SK-N-DZ (cell line): ENCODE measurements at places on chromosomes 5 and 9.

- no peak for DNase-seq
Observed at GRCh38 chr9:113481176-113481787, 17.8 kb downstream of the RGS3 start.

DNA sequence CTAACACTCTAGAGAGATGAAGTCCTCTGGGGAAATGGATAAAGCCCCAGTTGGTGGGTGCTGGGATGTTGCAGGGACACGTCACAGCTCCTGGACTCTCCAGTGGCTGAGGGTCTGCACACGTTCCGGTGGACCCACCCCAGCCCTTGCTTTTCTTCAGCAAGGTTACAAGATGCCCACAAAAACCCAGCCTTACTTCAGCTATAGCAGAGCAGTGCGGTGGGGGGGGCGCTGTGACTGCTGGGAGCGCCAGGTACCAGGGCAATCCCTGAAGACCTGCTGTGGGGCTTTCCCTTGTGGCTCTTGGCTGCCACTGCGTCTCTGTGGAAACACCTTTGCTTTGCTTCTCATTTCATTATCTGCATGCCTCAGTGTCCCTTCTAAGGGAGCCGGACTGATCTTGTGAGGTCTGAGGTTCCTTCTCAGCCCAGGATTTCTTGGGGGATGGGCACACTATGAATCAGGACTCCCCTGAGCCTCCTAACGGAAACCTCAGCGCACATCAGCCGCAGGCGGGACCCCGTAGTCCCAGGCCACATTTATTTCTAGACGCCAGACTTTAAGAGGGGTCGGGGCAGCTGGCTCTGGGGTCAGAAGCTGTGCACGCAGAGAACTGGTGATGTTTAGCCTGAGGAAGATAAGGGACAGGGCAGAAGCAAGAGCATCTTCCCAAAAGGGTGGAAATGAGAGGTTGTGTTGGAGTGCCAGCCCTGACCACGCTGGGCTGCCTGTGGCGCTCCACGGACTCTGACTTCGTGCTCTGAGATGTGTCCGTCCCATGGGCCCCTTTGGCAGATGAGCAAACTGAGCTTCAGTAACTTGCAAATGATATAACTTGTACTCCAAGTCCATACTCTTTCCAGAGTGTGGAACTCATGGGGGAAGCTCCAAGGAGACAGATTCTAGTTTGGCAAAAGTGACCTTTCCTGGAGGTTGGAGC lies 106.8 kb downstream of the WNK2 start:
- no peak for DNase-seq

GRCh38 chr9:71249729-71250317 lies 128.4 kb upstream of the TRPM3 start:
- DNase-seq, result peak; percentile 86

DNA sequence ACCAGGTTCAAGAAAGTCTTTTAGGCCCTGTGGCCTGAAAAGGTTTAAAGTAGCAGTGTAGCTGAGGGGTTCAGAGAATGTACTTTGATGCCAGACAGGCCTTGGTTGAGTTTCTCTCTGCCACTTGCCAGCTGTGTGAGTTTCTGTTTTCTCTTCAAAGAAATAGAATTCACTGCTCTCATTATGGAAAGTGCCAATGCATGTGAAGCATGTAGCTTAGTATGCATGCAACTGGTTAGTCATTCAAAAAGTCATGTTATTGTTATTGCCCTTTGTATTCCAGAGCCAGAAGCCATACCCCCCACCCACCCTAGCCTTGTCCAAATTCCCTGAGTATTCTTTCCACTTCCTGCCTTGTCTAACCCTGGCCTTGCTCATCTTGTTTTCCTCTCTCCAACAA lies 101.7 kb downstream of the ADRB2 start:
- DNase-seq, result no peak

- no peak for DNase-seq
Observed at GRCh38 chr5:179207920-179208705, 137.1 kb downstream of the ADAMTS2 start.

DNA sequence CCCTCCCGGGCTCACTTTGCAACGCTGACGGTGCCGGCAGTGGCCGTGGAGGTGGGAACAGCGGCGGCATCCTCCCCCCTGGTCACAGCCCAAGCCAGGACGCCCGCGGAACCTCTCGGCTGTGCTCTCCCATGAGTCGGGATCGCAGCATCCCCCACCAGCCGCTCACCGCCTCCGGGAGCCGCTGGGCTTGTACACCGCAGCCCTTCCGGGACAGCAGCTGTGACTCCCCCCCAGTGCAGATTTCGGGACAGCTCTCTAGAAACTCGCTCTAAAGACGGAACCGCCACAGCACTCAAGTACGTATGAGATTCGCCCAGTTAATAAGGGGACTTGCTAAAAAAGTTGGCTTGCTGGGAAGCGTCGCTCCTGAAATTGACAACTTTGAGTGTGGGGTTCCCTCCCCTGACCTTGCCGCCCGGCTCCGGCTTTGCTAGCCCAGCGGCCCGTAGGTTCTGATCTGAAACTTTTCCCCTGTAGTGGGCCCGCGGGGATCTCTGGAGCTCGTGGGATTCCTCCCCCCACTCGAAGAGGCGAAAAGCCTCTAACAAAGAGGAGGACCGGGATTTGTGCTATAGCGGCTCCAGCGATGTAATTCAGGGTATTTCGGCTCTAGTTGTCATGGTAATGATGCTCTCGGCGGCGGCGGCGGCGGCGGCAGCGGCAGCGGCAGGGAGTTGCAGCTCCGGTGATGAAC lies 572 bp downstream of the NR4A3 start:
- peak; percentile 34 for DNase-seq

DNA sequence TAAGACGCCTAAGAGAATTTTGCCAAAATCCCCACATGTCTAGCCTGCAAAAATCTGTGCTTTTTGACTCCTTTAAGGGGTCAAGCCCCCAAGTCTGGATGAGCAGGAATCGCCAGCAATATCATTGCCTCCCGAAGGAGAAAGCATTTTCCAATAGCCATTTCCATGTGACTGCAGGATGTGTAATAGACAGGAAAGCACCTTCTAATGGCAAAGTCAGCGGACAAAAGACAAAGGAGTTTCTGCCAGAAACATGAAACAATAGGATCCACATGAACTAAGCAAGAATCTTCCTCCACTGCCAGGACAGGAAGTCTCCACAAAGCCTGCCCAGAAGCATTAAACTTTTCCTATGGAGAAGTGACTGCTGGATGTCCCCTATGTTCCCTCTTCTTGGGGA lies 177.1 kb upstream of the PCSK5 start:
- DNase-seq, result no peak

GRCh38 chr9:78940121-78940855 lies 631.5 kb upstream of the TLE4 start:
- DNase-seq, result no peak

GRCh38 chr5:54651482-54652076 lies 134.0 kb downstream of the SNX18 start:
- no peak for DNase-seq

DNA sequence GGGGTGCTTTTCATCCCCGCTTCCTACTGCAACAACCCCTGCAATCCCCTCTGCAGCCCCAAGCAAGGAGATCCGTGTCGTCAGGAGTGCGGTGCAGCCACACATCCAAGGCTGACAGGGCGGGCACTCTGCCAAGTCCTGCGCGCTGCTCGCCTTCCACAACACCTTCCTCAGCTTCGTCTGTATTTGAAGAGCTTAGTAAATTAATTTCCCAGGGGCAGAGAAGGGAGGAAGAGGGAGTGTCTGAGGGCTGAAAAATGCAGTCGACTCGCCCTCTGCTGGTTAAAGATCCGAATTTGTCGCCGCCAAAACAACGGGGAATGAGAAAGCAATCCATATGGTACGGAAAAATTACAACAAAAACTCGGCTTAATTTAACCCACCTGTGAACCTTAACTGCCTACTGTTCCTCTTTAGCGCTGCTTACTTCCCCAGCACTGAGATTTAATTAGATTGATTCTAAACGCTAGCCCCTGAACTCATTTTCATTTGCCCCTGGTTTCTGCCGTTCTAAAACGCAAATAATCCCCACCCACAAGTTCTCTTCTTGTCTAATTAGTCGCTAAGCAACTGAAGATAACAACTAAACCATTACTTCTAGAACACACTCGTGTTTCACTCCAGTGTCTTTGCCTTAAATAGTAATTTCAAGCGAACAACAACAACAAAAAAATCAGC lies 10.9 kb upstream of the PCDHB1 start:
- peak; percentile 93 for DNase-seq

DNA sequence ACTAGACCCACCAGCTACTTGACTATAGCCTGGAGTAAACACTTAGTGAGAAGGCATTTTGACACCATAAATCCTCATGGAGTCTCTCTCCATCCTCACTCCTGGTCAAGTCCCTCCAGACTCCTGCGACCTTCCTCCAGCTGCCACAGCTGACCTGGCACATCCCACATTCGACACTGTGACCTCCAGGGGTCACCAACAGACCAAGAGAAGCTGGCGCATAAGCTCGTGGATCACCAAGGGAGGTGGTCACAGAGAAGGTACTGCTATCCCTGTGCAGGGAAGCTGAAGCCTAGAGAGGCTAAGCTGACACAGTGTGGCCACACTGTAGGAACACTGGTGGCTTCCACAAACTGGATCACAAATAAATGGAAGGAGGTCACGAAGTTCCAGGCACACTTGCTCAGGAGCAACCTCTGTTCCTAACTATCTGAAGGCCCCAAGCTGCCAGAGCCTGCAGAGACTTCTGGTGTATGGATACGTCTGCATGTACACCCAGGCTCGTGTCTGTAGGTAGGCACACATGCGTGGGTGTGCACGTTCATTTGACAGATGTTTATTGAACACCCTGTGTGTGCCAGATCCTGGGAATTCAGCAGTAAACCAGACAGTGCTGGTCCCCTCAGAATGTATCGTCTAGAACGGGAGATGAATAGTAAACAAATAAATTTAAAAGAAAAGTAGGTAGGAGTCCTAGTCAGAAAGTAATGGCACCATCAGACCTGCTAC lies 104.4 kb downstream of the C5orf15 start:
- no peak for DNase-seq

GRCh38 chr5:109911731-109912130 lies 222.0 kb downstream of the MAN2A1 start:
- peak; percentile 79 for DNase-seq

- DNase-seq, result peak; percentile 9
Observed at GRCh38 chr9:12464910-12465512, 228.2 kb upstream of the TYRP1 start.

GRCh38 chr9:34253460-34253837 lies 74.6 kb downstream of the UBAP1 start:
- no peak for DNase-seq

DNA sequence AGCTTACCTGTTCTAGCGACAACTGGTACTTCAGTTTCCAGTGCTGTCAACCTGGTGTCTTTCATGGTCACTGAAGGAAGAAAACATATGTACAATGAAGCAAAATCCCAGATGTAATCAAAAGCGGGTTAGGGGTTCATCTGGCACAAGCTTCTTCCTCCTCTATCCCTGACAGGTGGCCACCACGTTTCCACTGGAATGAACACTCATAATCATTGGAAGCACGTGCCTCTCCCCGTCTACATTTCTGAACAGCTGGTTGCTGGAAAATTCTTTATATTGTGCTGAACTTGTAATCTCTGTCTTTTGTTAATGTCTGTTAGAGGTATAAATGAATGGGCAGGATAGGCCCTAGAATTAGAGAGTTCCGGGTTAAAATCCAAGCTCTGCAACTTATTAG lies 9.4 kb downstream of the TSC1 start:
- DNase-seq, result no peak

DNA sequence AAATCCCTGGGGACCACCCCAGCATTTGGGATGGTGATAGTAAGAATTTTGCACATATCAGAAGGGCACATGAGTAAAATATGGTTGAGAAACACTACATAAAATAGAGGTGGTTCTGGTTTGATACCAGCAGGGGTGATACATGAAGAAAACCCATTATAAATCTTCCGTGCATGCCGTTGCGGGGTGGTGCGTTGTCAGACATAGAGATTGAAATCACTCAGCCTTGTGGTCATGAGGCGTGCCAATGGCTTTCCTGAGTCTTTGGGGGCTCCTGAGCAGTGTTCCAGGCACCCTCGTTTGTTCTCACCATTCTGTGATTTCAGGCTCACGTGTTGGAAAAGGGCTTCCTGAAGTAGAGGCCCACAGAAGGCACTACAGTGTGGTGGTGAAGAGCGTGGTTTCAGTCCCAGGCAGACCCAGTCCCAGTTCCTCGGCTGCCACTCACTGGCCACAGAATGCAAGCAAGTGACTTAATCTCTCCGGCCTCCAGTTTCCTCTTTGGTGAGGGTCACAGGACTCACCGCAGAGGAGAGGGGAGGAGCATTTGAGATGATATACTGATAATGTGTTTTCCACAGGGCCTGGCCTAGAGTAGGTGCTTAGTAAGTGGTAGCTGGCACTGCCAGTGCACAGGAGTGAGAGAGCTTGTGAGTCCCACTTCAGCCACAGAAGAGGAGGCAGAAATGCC lies 20.5 kb upstream of the GLRX start:
- peak; percentile 68 for DNase-seq

- no peak for DNase-seq
Observed at GRCh38 chr9:27482709-27483108, 41.4 kb upstream of the IFNK start.

DNA sequence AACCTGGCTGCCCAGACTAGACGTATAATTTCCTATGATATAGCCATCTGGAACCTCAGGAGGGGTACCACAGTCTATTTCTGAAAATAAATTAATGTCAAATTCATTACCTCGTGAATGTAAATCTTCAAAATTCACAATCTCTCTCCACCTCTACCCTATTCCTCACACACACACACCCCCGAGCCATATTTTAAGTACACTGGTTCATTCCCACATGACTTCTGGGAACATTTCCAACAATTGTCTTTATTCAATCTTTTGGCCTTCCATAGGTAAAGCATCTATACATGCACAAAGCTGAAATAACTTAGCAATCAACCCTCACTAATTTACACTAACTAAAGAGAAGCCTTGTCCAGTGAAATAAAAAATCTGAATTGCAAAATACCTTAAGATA lies 32.7 kb downstream of the SUSD1 start:
- no peak for DNase-seq

- DNase-seq, result no peak
Observed at GRCh38 chr9:8555762-8556500, 756.4 kb upstream of the DMAC1 start.

DNA sequence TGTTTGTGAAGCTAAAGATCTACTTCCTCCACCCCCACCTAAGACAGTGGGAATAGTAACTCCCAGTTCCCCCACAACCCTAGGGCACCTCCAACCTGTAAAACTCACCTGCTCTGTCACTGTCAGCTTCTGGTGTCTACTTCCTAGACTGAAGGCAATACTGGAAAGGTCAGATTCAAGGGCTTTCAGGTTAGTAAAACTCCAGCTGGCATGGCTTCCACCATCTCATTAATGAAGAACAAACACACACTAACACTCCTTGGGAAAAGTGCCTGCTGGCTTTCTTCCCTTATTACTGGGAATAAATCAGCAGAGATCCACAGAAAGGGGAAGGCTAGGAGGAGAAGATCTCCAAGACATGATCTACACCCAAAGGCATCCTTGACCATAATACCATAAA lies 109.9 kb downstream of the TMEM174 start:
- DNase-seq, result no peak
